ENCODE measurements at places on chromosomes 2 and 18.

GRCh38 chr2:114727012-114727411, 284.6 kb downstream of the DPP10 start:
- no peak for DNase-seq

DNA sequence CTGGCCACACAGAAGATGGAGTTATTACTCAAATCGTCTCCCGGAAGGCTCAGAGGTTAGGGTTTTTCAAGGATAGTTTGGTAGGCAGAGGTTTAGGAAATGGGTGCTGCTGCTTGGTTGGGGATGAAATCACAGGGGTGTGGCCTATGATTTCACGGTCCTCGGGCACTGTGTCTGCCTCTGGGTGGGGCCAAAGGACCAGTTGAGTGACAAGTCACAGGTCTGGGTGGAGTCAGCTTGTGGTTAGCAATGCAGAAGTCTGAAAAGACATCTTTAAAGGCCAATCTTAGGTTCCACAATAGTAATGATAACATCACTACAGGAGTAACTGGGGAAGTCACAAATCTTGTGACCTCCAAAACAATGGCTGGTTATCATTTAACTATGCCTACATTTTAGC, 387.8 kb downstream of the ZNF521 start:
- peak; percentile 36 for DNase-seq

DNA sequence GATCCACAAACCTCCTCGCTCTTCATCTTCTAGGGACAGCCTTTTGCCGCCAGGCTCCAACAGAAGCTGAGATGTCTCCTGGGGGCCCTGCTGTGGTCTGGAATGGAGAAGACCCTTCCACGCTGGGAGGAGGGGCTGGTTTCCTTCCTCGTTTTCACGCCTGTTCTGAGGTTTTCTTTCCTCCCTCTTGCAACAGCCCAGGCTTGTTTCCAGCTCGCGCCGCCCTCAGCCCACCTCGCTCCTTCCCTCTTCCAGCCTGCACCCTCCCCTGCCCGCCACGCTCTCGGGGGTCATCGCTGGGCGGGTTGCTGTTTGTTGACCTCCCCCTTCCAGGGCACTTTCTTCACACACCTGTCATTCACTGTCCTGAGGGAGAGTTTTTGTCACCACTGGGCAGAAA, 55.4 kb downstream of the VAPA start:
- no peak for DNase-seq

DNA sequence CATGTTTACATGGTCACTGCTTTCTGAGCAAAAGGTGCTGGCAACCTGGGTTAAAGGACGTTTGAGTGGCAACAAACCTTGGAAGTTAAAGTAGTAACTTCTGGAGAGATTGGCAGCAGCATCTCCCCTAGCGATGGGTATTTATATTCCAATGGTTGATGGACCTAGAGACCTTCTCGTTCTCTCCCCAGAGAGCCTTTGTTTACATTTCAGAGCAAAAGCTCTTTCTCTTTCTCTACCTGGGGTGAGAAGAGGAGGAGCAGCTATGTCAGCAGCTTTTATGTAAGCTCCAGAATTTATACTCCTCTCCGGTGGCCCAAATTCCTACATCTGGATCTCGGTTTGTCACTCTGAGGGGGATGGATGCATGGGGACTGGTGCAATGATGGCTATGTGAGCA, 213.7 kb upstream of the ARL4C start:
- DNase-seq: no peak

- DNase-seq: no peak
These were observed 31.7 kb downstream of the GPC1 start for GRCh38 chr2:240467149-240467642.
